ENCODE measurements at places on chromosomes 7 and 10. TPM values are rescaled to one million over a fixed set of nuclear protein-coding genes. Genes with fewer than 3 reads are reported as not detected.

SP4 gene
- total RNA-seq = 9.7 TPM

ERVW-1 gene
- total RNA-seq = not detected

ZFAND4 gene
- 15.7 TPM for total RNA-seq

PRF1 gene
- 29.5 TPM for total RNA-seq

ARHGAP22 gene
- 9.6 TPM for total RNA-seq

POM121L12 gene
- not detected for total RNA-seq
